ENCODE measurements at places on chromosomes 1 and 21.
A peak's percentile ranks its signal among the peaks of the same experiment; 100 is the strongest.

DNA sequence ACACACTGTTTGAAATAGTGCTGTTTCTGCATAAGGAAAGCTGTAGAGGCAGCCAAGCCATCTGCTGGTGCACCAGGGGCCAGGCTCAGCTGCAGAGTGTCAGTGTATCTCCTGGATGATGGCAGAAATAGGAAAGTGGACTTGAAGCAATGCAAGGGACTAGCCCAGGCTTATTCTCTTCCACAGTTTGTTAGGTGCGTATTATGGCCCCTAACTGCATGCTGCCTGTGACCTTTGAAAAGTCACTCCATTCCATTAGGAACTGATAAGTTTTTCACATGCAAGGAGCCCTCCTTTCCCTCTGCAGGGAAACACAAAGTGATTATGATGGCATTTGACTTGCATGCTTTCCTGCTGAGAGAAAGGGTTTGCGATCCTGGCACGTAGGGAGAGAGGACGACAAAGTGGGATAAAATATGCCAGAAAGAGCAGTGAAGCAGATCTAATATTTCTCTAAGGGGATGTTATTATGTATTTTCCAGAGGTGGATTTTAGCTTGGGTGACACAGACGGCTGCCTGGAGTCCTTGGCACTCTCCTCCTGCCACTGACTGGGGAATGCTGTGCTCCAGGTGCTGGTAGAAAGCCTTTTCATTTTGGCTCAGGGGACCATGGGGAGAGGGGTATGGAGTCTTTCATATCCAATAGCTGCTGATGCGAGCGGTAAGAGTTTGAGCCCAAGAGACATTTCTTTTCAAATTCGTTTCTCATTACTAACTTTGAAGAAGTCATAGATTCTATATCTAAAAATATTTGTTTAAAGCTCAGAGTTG is 402.1 kb upstream of the B3GALT2 start:
- DNase-seq: no peak

GRCh38 chr1:65538086-65538485 is 117.6 kb downstream of the LEPR start:
- DNase-seq: no peak

DNA sequence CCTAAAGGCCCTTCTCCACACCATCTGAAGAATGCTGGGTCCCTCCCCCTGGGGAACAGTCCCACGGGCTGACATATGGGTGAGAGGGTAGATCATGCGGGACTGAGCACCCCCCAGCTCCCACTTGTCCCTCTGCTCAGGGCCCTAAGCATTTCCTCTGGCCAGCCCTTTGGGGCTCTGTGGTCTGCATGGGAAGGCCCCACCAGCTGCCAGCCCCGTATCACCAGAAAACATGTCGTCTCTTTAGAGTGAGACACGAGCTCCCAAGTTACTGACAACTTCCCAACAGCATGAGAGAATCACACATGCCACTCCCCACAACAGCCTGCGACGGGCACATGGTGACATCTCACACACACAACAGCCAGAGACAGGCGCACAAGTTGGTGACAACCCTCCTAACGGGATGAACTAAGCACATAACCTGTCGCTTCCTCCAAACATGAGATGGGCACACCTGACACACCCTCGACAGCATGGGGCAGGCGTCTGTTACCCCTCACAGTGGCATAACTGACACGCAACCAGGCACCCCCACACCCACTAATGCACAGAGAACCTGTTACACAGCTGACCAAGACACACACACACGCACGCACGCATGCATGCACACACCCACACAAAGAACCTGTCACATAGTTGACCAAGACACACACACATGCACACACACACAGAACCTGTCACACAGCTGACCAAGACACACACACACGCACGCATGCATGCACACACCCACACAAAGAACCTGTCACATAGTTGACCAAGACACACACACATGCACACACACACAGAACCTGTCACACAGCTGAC is 41.2 kb downstream of the AHDC1 start:
- DNase-seq: no peak

DNA sequence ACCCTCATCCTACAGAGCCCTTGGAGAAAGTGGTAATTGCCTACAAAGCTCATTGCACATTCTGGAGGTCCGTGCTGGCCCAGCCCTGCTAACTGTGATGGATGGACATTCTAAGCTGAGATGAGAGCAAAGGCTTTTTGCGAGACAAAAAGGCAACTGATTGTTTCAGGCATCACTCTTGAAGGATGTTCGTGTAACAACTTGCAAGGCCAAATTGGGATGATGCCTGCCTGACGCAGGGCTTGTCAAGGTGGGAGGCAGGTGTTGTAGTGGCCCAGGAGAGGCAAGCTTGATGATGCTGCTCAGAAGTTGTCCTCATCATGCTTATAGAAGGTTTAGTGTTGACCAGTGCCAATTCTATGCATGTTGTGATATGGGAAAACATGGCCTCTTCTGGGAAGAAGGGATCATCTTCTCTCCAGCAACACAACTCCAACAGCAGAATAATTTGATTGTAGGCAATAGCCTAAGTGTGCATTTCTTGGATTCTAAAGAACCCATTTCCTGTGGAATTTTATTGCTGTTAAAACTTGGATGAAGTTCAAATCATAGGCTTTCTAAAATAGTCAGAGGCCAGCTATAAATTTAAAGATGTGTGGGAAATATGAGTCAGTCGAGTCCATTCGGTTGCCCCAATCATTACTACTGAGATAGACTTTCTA is 102.5 kb upstream of the COA6 start:
- no peak for DNase-seq

- peak; percentile 25 for DNase-seq
These were observed 9.0 kb downstream of the CLIC4 start for GRCh38 chr1:24754229-24754628.

GRCh38 chr1:179599623-179600249 is 8.1 kb downstream of the TDRD5 start:
- DNase-seq: no peak

DNA sequence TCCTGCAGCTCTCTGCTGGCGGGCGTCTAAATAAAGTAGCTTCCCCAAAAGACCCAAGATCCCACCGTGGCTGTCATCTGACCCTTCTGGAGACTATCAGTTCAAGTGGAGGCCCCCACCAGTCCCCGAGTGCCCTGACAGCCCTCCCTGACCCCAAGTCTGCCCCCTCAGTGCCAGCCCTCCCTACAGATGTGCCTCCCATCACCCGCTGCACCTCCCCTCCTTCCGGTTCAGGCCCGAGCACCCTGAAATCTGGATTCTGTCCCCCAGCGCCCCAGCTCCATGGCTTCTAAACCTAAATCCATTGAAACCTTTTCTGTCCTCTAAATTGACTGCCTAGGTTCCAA is 595 bp downstream of the IL10RB start:
- no peak for DNase-seq

GRCh38 chr1:175137369-175137768 is 55.2 kb downstream of the KIAA0040 start:
- no peak for DNase-seq

- no peak for DNase-seq
These were observed 280.7 kb downstream of the LMX1A start for GRCh38 chr1:165075725-165076370.

GRCh38 chr1:6212193-6212959 is 6.5 kb downstream of the RNF207 start:
- no peak for DNase-seq

- no peak for DNase-seq
These were observed 64.8 kb downstream of the KCNJ15 start for GRCh38 chr21:38321568-38321967.

- DNase-seq: no peak
These were observed 1154.7 kb upstream of the ADGRL2 start for GRCh38 chr1:80646053-80646452.

- DNase-seq: no peak
These were observed 1203.4 kb downstream of the BRINP3 start for GRCh38 chr1:189274267-189274666.

GRCh38 chr1:165661703-165662102 is 30.7 kb downstream of the MGST3 start:
- no peak for DNase-seq

- DNase-seq: no peak
These were observed 10.1 kb downstream of the MEF2D start for GRCh38 chr1:156490401-156491032.

- DNase-seq: no peak
These were observed 35.2 kb upstream of the PLPPR4 start for GRCh38 chr1:99229122-99229521.
